ENCODE measurements at places on chromosomes 2 and 18.

DNA sequence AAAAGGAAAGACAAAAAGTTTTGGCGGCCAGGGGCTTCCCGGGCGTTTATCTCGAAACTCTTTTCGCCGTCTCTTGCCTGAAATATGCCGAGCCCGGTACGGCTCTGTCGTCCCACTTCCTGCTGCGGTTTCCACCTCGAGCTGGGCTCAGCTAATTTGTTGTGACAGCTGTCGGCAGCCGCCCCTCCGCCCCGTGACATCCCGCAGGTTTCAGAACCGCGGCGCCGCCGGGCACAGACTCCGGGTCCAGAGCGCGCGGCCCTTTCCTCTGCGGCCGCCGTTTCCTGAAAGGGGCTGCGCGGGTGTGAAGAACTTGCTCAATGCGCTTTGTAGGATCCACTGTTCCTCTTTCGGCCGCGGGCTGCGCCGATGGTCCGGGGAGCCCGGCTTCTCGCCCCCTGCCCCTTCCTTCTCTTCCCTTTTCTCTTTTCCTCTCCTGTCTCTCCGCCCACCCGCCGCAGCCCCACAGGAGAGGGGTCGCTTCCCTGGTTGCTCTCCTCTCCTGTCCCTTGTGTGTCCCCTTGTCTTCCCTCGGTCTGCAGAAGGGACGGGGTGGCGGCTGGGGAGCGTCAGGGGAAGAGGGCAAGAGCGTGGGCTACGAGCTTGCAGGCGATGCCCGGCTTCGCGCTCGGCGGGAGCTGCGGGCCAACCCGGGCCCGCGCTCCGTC, 648 bp downstream of the ARID5A start:
- peaks cover 41% of the 10 kb centered on the region for H3K4me1 ChIP-seq
- H3K27me3 ChIP-seq = no peaks in the 10 kb centered on the region
- DNase-seq = peak; percentile 74
- peak overlapping the region; percentile 73 for H3K4me3 ChIP-seq

DNA sequence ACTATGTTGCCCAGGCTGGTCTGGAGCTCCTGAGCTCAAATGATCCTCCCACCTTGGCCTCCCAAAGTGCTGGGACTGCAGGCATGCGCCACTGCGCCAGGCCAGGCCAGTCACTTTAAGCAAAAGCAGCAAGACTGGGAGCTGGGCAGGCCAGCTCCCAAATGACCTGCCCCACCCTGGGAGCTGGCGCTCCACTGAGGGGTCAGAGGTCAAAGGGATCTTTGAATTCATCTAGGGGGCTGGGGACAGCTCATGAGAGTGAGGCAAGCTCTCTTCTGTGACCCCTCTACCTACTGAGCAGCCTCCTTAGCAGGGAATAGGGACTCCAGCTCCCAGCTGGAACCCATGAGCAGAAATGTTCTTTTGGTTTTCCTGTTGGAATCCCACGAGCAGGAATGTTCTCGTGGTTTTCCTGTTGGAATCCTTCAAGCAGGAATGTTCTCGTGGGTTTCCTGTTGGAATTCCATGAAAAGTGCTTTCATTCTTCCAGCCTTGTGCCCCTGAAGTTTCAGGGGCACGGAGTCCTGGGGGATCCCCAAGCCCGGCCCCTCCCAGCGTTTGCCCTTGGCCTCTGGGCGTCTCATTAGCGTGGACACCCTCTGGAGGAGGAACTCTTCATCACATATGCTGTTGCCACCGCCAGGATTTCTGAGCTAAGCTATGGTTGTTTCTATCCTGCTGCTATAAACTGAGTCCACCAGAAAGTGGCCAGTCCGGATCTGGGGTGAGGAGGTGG, 162.0 kb upstream of the HAAO start:
- H3K27ac ChIP-seq = no peak overlapping the region
- H3K36me3 ChIP-seq = no peaks in the 10 kb centered on the region
- peaks cover 26% of the 10 kb centered on the region for H3K4me1 ChIP-seq
- DNase-seq = no peak
- no peaks in the 10 kb centered on the region for H3K27me3 ChIP-seq

DNA sequence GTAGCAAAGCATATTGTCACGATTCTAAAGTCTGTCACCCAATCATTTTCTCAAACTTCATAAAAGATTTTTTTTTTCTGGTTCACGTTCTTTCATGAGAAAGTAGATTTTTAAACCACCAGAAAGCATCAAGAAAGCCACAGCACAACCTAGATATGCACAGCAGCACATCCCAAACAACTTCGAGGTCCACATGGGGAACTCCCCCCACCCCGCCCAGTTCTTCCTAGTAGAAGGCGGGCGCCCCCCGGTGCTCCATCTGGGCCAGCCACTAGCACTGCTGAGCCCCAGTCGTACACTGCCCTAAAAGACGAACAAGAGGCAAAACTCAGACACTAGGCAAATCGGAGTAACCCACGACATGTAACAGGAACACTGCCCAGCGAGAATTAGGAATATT, 15.5 kb downstream of the HDLBP start:
- H3K4me3 ChIP-seq = no peak overlapping the region
- H3K36me3 ChIP-seq = peaks cover 5% of the 10 kb centered on the region
- no peaks in the 10 kb centered on the region for H3K27me3 ChIP-seq
- DNase-seq = no peak
- H3K4me1 ChIP-seq = peaks cover 5% of the 10 kb centered on the region

DNA sequence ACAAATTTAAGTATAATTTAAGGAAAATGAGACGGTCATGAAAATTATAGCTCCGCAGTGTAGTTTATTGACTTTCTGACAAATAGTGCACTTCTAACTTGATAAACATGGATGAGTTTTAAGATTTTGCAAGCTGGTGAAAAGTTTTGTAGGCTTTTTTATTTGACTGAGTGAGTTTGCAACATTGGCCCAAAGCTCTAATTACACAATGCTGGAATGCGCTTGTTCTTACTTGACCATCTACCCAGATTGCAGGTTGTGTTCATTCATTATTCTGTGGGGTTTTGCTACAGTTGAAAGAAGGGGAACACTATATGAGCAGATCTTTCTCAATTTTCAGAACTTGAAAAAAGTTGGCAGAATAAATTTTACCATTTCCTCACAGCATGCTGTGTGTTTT, 13.5 kb downstream of the SPOPL start:
- no peaks in the 10 kb centered on the region for H3K27me3 ChIP-seq
- peaks cover 6% of the 10 kb centered on the region for H3K4me1 ChIP-seq
- no peak overlapping the region for H3K4me3 ChIP-seq
- no peak for DNase-seq
- H3K36me3 ChIP-seq = no peaks in the 10 kb centered on the region
- no peak overlapping the region for H3K27ac ChIP-seq

- no peak overlapping the region for H3K4me3 ChIP-seq
- H3K4me1 ChIP-seq = no peaks in the 10 kb centered on the region
- no peak overlapping the region for H3K27ac ChIP-seq
Measured at GRCh38 chr2:165305391-165306096, 66.3 kb downstream of the SCN2A start.

DNA sequence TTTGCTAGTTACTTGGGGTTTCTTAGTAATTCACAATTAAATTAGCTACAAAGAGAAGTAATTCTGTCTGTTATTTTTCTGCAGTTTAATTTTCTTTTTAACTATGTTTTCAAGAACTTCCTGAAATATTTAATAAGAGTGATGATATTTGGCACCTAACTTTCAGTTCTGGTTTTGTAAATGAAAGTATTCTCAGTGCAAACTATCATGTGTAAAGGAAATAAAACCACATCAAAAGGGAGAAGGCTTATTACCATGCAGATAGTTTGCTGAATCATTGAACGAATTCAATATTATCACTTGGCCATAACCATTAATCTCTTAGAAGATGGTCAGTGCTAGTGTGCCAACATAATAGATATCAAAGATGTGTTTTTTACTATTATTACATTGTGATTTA, 29.2 kb downstream of the DYTN start:
- no peak overlapping the region for H3K4me3 ChIP-seq
- H3K36me3 ChIP-seq = no peaks in the 10 kb centered on the region
- no peaks in the 10 kb centered on the region for H3K27me3 ChIP-seq

- no peak overlapping the region for H3K27ac ChIP-seq
- H3K27me3 ChIP-seq = no peaks in the 10 kb centered on the region
- H3K4me1 ChIP-seq = peaks cover 12% of the 10 kb centered on the region
- no peaks in the 10 kb centered on the region for H3K36me3 ChIP-seq
- DNase-seq = no peak
- H3K4me3 ChIP-seq = no peak overlapping the region
Measured at GRCh38 chr2:235612181-235612950, 118.5 kb downstream of the AGAP1 start.

DNA sequence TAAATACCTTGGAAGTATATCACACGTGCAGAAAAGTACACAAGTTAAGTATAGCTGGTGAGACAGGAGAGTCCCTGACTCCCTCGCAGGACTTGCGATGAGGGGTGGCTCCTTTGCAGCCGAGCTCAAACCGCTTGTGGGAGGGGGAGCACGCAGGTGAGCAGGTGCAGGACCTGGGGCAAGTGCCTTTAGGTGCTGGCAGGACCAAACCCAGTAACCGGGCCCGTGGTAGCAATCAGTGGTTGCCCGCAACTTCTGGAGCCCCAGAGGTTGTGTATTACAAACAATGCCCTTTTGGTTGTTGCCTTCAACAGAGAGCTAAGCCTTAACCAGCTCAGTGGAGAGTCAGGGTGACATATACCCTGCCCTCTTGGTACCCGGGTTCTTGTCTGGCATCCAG, 132.8 kb downstream of the PARD3B start:
- no peak for DNase-seq
- H3K27me3 ChIP-seq = no peaks in the 10 kb centered on the region
- H3K4me1 ChIP-seq = peaks cover 13% of the 10 kb centered on the region
- no peaks in the 10 kb centered on the region for H3K36me3 ChIP-seq

DNA sequence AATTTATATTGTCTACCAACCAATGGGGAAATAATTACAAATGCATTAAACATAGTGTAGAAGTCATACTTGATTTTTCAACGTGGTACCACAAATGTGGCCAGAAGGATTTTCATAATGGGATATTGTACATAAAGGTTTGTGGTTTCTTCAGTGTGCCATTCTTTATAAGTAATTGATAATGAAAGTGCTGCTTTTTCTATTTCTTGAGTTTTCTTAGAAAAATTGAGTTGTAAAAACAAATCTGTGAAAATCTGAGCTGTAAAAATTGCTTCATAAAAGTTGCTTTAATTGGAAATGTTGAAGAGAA, 103.6 kb downstream of the KYNU start:
- H3K36me3 ChIP-seq = no peaks in the 10 kb centered on the region
- H3K4me3 ChIP-seq = no peak overlapping the region
- H3K27ac ChIP-seq = no peak overlapping the region
- H3K27me3 ChIP-seq = no peaks in the 10 kb centered on the region
